Naive thymus-derived CD8-positive, alpha-beta T cell (primary cell): ENCODE measurements at places on chromosomes 13 and 19. TPM values are rescaled to one million over a fixed set of nuclear protein-coding genes. Genes with fewer than 3 reads are reported as not detected.

DNA sequence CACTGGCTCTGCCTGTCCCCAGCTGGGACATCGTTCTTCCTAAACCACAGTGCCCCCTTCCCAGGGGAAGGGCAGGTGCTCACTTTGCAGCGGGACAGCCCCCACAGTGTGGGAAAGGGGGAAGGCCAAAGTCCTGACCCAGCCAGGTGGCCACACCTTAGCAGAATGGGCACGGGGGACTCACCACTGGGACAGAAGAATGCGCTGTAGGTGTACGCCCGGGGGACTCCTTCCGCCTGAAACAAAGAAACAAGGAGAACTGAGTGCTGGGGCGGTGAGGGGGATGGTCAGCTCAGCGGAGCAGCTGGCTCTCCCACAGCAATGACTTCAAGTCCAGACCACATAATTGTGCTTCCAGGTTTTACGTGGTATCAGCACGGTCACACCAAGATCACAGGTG, 49.4 kb downstream of the F2RL3 start:
- DNase-seq: no peak

- no peak for DNase-seq
Observed at GRCh38 chr13:27308941-27309340, 38.3 kb downstream of the RASL11A start.

DNA sequence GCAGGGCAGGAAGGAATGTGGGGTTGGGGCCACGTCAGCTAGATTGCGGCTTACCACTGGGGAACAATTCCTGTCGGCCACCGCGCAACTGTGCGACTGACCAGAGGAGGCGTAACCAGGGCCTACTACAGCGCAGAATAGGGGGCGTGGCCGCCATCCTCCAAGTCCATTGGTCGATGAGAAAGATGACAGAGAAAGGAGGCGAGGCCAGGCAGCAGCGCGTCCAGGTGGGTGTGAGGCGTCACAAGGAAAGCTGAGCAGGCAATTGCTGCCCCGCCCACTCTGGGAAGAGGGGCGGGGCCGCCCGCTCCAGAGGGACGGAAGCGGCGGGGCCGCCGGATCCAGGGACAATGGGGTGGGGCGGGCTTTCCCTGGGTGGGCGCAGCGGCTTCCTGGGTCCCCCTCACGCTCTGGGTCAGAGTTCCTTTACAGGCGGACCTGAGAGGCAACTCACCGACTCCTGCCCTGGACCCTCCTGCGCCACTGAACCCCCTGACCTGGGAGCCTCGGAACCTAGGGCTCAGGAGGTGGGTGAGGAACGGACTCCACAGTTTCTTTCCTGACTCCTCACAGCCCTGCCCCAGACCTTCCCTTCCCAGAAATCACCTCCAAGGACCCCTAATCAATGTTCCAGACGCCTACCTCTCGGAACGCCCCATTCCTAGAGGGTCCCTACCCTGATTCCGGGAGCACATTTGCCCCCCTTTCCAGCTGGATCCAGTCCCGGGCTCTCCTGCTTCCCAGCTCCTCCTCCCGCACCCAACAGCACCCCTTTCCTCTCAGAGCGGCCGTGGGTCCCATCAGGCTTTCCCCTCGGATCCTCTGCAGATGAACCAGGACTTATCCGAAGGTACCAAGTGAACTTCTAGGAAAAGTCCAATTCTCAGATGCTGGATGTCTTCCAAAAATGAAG, 101.5 kb upstream of the ZNF492 start:
- DNase-seq: no peak

GRCh38 chr19:3360421-3361383, 5.7 kb upstream of the NFIC start:
- DNase-seq: peak; percentile 75

- DNase-seq: no peak
Observed at GRCh38 chr13:28239374-28239773, 101.0 kb downstream of the PAN3 start.

DNA sequence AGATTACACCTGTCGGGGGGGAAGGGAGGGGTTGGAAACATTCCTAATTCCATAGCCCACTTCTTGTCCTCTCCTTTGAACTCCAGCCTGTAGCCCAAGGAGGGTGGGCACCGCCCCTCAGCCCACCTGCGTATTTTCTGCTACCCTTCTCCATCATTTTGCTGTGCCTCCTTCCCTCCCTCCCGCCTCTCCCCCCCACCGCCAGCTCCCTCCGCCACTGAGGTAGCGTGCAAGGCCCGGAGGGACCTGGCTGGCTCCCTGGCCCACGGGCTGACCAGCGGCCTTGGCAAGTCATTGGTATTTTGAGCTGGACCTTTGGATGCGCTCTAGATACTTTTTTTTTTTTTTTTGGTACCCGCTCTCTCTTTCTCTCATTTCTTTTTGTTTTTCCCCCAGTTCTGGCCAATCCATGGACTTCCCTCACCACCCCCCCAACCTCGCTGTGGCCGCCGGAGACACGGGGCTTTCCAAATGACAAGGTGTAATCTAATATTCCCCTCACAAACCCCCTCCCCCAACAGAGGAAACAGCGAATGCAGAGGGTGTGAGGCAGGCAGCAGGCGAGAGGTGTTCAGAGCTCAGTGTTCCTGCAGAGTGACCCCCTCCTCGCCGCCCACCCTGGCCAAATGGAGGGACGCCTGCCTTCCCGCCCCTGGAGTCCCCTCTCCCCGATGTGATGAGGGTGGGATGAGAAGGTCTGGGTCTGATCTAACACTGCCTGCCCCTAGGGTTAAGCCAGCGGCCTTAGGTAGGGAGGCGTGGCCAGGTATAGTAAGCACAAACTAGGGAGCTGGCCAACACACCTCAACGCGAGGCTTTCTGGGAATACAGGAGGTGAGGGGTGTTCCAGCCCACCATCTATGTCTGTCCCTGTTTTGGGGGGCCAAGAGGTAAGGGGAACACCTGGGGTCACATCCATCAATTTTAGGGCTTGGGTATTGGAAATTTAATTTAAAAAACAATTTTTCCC, 89.2 kb downstream of the PTPRS start:
- no peak for DNase-seq

GRCh38 chr19:39112338-39112890, 13.2 kb upstream of the PAK4 start:
- DNase-seq: no peak

PDCD5 gene
- total RNA-seq: 58.9 TPM

GRCh38 chr13:86882835-86883234, 788.3 kb upstream of the SLITRK5 start:
- no peak for DNase-seq

PCDH17 gene
- total RNA-seq: not detected

- DNase-seq: no peak
Observed at GRCh38 chr19:5561559-5561958, 6.2 kb downstream of the TINCR start.

CTXN1 gene
- total RNA-seq: not detected

DNA sequence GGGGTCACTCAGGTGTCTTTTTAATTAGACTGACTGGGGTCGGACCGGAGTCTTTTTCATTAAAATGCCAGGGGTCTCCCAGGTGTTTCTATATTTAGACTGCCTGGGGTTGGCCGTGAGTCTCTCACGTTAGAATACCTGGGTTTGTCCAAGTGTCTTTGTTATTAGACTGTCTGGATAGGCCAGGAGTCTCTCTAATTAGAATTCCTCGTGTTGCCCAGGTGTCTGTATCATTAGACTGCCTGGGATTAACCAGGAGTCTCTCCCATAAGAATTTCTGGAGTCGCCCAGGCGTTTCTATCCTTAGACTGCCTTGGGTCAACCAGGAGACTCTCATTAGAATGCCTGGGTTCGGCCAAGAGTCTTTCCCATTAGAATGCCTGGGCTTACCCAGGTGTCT, 1445.7 kb downstream of the UQCRFS1 start:
- no peak for DNase-seq

DNA sequence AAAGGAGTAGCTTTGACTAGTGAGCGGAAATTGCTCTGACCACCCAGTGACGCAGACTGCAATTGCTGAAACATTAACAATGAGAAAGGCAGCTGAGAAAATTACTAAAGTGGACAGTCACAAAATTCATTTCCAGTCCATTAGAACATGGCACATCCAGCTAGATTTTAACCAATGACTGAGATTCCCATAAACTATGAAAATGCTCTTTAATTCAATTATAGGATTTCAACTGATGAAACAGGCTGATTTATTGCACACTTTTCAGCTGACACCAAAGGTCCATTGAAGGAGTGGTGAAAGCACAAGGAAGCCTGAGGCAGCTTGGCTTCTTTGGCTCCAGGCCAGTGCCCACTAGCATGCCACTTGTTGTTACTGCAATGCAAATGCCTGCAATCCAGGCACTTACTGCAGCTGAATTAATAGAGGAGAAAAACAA, 933.4 kb downstream of the SLITRK6 start:
- no peak for DNase-seq

DNA sequence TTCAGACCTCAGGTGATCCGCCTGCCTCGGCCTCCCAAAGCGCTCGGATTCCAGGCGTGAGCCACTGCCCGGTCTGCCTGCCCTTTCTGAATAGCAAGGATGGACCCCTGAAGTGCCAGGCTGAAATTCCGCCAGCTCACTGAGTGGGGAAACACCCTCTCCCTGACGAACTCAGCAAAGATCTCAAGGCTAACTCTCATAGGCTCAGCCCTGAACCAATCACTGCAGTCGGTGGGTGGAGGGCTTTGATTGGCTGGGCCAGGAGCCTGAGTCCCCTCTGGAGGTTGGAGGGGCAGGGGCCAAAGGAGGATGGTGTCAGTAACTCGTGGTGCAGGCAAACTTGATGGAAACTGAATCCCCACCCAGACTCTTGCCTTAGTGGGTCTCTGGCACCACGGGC, 11.2 kb upstream of the COMP start:
- no peak for DNase-seq

GRCh38 chr19:44356383-44357111, at the start of gene ZNF112:
ZNF112 (minus strand) TSS chr19:44356680; CDS start chr19:44340539, 16,141 bp downstream.
- no peak for DNase-seq
